ENCODE measurements at places on chromosomes 2 and 18.

GRCh38 chr2:230324503-230324902 lies 2.5 kb upstream of the SP140L start:
- DNase-seq, result no peak

DNA sequence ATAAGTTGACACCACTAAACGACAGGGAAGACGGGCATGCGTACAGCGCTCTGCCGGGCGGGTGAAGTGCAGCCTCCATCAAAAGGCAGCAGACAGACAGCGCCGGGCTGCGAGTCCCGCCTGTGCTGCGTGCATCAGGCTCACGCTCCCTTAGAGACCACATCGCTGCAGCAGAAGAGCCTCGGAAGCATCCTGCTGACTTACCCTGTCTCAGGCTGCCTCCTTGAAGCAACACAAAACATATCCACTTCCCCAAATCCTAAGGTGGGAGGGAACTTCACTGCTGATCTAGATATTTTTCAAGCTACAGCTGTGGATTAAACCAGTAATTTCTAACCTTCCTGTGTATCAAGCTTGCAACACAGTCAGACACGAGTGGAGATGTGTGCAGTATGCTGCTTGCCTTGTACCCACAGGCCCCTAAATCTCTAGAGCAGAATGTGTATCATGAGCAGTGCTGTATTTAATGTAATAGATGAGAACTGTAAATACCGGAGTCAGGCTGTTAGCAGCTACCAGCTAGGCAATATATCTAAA lies 6.4 kb downstream of the MYT1L start:
- DNase-seq, result no peak

GRCh38 chr2:178258916-178259315 lies 64.6 kb downstream of the OSBPL6 start:
- no peak for DNase-seq

DNA sequence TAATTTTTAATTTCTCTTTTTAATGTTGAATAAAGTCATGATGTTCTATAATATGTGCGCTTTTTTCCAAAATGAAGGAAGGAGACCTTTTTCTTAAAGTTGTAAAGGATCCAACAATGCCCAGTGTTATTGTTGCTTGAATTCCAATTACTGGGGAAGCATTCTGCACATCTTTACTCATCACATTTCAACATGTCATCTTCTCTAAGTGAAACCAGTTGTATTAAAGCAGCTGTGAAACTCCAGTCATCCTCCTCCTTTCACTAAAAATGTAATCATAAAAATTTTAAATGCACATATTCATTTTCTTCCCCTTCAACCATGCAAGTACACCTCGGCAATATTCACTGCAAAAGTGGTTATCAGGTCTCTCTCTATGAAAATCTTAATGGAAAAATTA lies 722.7 kb downstream of the TSN start:
- no peak for DNase-seq

DNA sequence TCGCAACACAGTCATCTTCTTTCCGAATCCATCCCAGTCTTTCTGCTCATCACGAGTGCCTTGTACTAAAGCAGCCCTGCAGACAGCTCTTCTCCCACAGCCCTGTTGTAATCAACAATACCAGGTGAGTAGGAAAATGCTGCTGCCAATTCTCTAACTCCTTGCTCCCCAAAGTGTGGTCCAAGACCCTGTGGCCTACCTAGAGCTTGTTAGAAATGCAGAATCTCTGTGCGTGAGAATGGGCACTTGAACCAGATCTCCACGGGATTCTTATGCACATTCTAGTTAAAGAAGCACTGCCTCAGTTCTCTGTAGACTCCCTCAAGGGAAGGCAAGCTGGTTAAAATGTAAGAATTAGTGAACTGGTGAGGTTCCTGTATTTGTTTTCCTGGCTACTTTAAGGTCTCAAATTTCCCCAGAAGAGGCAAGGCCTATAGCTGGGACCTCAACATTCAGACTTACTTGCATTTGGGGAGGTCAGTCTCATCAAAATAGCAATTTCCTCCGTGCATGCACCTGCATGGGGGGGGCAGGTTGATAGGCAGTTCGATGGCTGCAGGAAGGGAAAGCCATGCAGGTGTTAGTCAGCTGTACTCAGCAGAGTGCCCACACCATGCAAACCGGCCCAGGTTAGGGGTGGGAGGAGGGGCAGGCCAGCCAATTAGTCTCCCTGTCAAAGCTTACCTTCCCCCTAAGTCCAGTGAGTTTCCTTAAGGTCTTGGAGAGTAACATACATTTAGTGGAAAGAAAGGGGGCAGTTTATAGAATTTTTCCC lies 70.8 kb downstream of the DHRS9 start:
- no peak for DNase-seq

- peak; percentile 9 for DNase-seq
Observed at GRCh38 chr2:155372969-155373368, 674.5 kb downstream of the KCNJ3 start.

GRCh38 chr2:150339951-150340350 lies 147.5 kb downstream of the RND3 start:
- DNase-seq, result peak; percentile 22
